Stimulated activated naive B cell treated with anti-CD40 and anti-IgM and Interleukin-4, amounts not matched to agents 10 μg/mL and 1 μg/mL and 100 μg/mL, for 72 hours (primary cell): ENCODE measurements at places on chromosomes 4 and X.

- no peak for DNase-seq
These were observed 2.8 kb downstream of the KIT start for GRCh38 chr4:54660591-54660990.

DNA sequence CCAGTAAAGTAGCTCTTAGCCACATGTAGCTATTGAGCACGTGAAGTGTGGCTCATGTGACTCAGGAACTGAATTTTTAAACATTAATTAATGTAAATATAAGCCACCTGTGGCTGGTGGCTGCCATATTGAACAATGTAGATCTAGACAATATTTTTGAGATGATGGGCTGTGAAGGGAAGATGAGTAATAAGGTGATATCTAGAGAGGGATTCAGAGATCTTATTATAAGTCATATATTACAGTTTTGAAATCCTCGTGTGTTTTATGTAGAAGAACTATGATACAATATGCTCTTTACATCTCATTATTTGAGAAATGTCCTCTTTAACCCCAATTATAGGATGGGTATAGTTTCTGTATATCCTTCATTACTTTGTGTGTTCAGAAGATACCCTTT is 5.6 kb downstream of the GAR1 start:
- DNase-seq = no peak

DNA sequence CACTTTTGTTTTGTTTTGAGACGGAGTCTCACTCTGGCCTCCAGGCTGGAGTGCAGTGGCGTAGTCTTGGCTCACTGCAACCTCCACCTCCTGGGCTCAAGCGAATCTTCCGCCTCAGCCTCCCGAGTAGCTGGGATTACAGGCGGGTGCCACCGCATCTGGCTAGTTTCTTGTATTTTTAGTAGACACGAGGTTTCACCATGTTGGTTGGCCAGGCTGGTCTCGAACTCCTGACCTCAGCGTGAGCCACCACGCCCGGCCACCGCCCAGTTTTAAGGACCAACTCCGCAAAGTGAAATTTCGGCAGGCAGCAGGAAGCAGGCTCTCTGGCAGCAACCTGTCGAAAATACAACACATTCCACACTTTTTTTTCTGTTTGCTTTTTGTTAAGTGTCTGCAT is 13.4 kb downstream of the DHRSX start:
- DNase-seq = no peak

DNA sequence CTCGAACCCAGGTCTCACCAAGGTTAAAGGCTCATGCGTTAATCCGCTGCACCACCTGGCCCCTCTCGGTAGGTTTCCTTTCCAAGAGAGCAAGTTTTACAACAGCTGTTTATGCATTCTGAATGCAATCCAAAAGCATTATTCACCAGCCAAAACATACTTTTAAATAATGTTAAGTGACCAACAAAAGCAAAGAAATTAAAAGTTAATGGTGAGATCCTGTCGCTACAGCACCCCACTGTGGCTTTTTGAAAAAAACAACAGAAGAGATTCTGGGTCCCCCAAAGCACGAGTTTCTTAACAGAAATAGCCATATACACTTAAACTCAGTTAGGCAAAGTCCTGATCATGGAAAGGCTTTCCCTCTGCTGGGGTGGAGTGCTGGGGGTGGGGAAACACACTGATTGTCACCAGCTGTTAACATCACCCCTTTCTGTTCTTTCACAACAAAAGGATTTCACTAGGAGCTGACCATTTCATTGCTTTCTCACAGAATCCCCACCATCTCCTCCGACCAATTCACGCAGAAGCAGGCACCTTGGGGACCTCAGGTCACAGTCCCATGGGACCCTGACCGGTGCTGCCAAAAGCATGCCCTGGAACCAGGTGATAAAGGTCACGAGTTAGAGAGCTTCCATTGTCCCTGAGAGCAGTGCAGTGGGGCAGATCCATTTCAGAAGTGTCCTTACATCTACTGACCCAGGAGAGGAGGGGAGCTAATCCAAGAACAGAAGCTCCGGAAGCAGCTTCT is 51.2 kb downstream of the ZNF827 start:
- no peak for DNase-seq

GRCh38 chr4:102786279-102786678 is 25.5 kb upstream of the MANBA start:
- no peak for DNase-seq

DNA sequence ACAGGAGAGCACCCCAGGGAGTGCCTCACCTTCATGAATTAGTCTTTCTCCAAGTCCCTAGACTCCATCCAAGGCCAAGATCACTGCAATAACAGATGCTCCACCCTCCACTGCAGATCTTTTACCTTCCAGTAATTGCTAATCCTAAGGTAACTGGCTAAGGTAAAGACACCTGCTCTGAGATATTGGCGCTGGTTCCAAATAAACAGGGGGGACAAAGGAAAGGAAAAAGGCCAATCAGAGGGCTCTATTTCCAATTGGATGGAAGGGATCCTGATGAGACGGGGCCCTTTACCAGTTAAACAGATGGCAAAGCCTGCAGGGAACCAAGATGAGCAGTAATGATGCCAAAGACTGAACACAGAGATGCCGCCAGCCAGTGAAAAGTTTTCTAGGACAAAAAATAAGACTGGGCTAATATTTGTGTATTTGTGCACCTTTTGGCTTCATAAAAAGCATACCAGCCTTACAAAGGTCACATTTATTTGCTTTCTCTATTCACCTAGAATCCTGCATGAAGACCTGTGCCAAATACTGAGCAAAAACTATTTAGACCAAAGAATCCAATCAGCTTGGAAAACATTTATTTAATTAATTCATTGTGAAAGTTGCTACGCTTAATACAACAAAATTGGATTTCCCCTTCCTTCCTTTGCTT is 148.5 kb downstream of the PPP3CA start:
- DNase-seq = no peak

GRCh38 chrX:116462822-116463221 is at the start of gene CT83:
Gene CT83, minus strand, starts transcription at chrX:116462976. Its CDS starts 120 bp downstream, at chrX:116462856.
- no peak for DNase-seq

GRCh38 chrX:22121161-22121560 is 89.0 kb downstream of the PHEX start:
- no peak for DNase-seq

DNA sequence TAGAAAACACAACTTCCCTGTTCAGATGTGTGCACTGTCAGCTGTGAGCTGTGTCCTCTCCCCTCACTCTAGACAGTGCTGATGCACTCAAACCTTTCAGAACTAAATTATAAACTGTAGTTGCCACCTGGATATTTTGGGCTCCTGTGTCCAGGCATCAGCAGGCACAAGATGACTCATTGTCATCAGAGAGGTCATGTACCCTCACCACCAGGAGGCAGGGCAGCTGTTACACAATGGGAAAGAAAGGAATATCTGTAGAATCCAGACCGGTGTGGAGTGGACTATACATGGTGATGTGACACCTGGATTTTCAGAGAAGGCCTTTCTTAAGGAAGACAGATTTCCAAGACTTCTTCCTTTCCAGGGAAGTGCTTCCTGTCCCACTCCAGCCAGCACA is 854.4 kb upstream of the AGA start:
- no peak for DNase-seq

GRCh38 chr4:74364256-74364651 is 691 bp upstream of the EREG start:
- no peak for DNase-seq

DNA sequence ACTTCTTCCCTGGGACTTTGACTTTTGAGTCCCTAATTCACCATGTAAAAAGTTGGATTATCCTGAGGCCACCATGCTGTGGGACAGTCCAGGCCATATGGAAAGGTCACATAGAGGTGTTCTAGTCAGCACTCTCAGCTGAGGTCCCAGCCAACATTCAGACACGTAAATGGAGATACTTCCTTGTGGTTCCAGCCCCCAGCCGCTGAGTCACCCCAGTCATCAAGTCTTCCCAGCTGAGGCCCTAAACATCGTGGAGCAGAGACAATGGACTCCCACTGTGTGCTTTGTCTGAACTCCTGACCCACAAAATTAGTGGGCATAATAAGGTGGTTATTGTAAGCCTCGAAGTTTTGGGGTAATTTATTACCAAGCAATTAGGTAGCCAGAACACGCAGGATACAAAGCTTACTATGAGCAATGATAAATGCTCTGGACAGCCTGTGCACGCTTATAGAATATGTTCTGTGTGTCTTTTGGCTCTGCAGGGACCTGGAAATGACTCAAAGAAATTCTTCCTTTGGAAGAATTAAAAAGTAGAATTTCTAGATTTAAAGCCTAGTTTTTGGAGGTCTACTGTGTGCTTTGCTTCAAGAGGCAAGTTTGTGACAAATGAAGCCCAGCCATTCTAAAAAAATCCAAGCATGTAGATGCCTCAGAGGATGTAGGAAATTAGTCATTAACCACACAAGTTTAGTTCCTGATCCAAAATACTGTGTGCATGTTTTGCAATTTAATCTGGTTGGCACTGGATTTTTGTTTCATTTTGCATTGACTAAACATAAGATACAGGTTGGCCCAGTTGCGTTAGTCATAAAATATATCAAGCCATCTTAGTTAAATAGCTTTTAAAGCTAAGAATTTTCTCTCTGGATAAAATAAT is 33.2 kb upstream of the SLC9A7 start:
- DNase-seq = no peak

- no peak for DNase-seq
These were observed 1399.1 kb downstream of the PCDH19 start for GRCh38 chrX:99010957-99011356.

DNA sequence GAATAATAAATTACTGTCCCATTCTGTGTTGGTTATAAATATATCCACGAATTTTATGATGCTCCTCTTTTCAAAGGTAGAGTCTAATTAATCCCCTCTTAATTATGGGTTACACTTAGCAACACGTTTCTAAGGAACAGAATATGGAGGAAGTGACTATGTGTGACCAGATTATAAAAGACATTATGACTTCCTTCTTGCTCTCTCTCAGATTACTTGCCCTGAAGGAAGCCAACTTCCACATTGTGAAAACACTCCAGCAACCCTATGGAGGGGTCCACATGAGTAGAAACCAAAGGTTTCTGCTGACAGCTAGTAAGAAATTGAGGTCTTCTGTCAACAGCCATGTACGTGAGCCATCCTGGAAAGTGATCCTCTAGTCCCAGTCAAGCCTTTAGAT is 59.3 kb downstream of the WDFY3 start:
- no peak for DNase-seq

- no peak for DNase-seq
These were observed 32.4 kb downstream of the IGFBP7 start for GRCh38 chr4:57077550-57078343.

DNA sequence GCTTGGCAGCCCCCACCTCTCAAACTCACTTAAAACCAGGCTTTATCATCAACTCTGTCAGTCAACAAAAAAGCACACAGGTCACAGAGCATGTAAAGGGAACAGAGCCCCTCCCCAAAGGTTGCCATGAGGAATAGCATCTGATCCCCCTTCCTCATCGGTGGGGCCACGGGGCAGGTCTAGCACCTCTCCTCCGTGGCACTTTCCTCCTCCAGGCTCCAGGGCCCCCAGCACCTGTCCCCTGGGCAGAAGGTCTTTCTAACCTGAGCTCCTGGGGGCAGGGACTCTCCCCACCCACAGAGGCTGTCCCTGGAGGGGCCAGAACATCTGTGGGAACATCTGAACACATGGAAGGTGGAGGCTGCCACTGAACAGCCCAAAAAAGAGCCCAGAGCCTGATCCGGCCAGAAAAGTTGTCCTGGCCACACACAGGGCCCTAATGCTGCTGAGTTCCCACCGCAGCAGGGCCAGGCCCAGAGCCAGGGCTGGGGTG is 65.7 kb downstream of the ZFYVE28 start:
- no peak for DNase-seq

- DNase-seq = no peak
These were observed 947.5 kb downstream of the PCDH7 start for GRCh38 chr4:31667686-31668085.

GRCh38 chrX:98514032-98514431 is 1630.3 kb downstream of the RPA4 start:
- no peak for DNase-seq

DNA sequence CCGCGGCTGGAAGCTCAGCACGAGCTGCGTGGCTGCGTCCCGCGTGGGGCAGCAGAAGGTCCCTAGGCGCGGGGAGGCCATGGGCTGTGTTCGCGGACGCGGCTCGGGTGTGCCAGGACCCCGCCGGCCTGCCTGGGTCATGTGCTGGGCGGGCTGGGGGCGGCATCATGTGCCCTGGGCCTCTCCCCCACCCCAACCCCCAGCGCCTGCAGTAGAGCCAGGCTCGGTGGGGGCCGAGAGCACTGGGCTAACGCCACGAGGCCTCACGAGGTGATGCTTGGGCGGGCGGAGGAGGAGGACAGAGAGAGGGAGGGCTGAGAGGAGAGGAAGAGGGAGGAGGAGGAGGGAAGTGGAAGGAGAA is at the start of gene GPR143:
GPR143 (minus strand) TSS at position 111 of the 361 bp plus-strand sequence; CDS start at position 81, 30 bp downstream.
- no peak for DNase-seq

GRCh38 chrX:43357741-43358140 is 298.4 kb upstream of the MAOA start:
- no peak for DNase-seq

DNA sequence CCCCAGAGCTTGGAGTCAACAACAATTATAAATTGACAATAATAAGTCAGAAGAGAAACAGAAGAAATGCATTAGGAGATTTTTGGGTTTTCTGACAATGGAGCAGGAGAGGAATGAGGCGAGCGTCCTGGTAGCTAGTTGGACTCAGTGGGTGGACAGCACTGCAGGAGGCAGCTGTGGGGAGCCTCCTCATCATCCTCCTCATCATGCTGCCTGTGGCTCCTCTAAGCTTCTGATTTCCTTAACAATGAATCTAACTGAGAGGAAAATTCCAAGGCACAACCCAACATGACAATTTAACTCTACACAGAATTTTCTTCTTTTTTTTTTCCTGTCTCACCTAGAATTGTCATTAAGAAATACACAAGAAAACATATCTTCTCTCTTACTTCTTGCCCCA is 357.1 kb upstream of the NOCT start:
- no peak for DNase-seq

- DNase-seq = no peak
These were observed 118.6 kb downstream of the PTTG2 start for GRCh38 chr4:38078590-38079421.

GRCh38 chr4:107792711-107793110 is 32.0 kb upstream of the SGMS2 start:
- no peak for DNase-seq

DNA sequence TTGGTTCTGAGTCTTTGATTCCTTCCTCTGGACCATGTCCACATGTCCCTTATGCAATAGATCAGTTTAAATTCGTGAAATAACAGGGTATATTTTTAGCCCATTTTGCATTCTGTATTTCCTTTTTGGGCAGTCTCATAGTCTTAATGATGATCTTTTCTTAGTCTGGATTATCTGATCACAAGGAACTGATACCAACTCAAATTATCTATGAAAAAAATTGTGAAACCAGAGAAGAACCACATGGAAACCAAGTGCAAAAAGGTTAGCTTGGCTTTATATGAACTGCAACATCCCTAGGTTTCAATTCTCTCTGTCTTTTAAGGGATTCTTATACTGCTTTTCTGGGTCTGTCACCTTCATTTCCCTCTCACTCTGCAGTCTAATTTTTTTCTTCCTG is 608.6 kb upstream of the AADAT start:
- DNase-seq = no peak

DNA sequence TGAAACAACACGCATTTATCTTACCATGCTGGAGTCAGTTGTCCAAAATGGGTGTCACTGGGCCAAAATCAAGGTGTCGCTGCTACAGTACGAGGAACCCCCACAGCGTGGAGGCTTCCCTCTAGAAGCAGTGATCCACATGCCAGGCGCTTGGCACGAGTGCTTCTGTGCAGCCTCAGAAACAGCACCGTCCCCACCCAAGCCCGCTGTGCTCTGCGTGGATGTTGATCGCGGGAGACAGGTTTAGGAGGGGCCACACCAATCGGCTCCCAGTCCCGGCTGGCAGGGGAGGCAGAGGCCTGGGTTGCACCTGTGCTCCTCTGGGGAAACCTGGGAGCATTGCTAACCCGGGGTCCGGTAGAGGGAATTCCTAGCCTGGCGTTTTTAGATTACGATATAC is 165.5 kb upstream of the PSAPL1 start:
- DNase-seq = no peak
